ENCODE measurements at places on chromosomes 1 and 21. TPM values are rescaled to one million over a fixed set of nuclear protein-coding genes. Genes with fewer than 3 reads are reported as not detected.

Gene CELA2A
- not detected for total RNA-seq

Gene S100A9
- 7.7 TPM for total RNA-seq

Gene TRIM17
- 0.76 TPM for total RNA-seq

Gene LCE1B
- total RNA-seq: not detected

Gene ZMYND12
- total RNA-seq: 0.58 TPM

Gene HPDL
- total RNA-seq: 0.32 TPM

GRCh38 chr21:33374450-33375096 is 28.6 kb upstream of the IFNGR2 start:
- no peaks in the 10 kb centered on the region for H3K36me3 ChIP-seq
- H3K4me1 ChIP-seq: peaks cover 13% of the 10 kb centered on the region
- no peak for DNase-seq
- H3K4me3 ChIP-seq: no peak overlapping the region
- H3K27ac ChIP-seq: no peak overlapping the region
- no peaks in the 10 kb centered on the region for H3K27me3 ChIP-seq

- no peaks in the 10 kb centered on the region for H3K36me3 ChIP-seq
- no peaks in the 10 kb centered on the region for H3K4me1 ChIP-seq
- H3K27ac ChIP-seq: no peak overlapping the region
- H3K4me3 ChIP-seq: no peak overlapping the region
- DNase-seq: no peak
- no peaks in the 10 kb centered on the region for H3K27me3 ChIP-seq
Observed at GRCh38 chr1:62241371-62242131, 46.9 kb downstream of the L1TD1 start.

DNA sequence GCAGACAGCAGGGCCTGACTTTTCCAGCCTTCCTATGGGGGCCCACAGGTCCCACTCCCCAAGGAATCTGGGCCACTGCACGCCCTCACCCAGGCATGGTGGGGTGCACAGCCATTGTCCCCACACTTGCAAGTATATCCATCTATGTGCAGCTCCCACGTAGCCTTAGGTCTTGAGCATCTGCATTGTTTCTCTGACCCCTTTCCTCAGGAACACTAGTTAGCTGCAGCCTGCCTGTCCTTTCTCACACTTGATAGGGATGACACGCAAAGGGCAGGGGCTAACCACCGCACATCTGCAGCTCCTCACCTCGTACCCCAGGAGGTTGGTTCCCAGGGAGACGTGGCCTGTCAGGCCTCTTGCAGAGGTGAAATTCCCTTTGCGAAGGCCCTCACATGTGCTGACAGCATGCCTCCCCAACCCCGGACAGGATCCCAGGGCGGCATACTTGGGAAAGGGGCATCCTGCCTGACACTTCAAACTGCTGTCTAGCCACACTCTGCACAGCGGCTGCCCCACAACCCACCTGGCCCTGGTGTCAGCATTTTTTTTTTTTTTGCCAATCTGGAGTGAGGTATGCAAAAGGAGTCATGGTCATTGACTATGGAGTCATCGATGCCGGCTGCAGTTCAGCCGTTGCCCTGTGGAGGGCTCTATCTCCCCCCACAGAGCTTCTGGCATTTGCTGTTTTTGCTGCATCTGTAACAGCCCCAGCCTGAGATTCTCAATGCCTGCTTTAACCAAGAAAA is 5.0 kb downstream of the JMJD4 start:
- no peak for DNase-seq
- H3K36me3 ChIP-seq: peaks cover 10% of the 10 kb centered on the region
- H3K27me3 ChIP-seq: no peaks in the 10 kb centered on the region

DNA sequence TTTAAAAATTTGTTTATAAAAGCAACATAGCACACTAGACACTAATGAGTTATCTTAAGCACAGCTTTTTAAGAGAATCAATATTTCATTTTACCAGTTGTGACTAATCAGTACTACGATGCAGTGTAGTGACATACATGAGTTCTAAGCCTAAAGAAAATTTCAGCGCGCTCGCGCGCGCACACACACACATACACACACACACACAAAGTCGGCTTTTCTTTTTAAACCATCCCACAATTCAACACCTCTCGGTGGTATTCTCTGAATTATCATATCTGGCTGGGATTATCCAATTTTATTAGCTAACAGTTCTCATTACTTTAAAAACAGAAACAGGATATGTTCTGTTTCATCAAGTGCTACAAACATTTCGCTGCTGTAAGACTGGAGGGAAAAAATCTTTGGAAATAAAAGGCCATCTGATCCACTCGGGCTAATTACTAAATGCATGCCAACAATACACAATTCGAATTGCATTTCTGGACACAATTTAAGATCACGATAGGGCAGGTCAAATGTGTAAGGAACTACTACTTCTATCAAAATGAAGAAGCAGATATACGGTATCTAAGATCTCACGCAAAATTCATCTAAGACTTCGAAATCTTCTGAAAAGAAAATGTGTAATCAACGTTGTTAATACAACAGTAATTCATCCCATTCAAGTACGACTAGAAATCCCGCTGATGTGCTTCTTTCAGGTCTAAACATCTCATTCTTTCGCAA is 1.2 kb downstream of the TUT4 start:
- peaks cover 41% of the 10 kb centered on the region for H3K4me1 ChIP-seq
- DNase-seq: peak; percentile 38
- no peaks in the 10 kb centered on the region for H3K27me3 ChIP-seq
- H3K4me3 ChIP-seq: peak overlapping the region; percentile 95

DNA sequence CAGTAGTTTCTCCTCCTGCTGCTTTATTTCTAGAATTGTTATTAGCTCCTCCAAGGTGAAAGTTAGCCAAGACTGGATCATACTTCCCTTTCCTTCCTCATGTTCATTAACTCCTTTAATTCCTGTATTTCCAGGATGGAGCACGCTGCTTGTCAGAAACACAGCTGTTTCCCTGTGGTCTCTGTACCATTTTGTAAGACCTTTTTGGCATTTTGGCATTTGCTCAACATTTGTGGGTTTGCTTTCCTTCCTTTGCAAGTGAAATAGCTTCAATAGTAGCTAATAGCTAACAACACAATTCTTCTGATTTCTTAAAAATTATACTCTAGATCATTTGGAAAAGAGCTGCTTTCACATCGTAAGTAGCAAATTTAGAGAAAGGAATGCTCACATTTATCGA is 44.3 kb upstream of the HPDL start:
- no peak for DNase-seq
- no peaks in the 10 kb centered on the region for H3K27me3 ChIP-seq
- no peak overlapping the region for H3K27ac ChIP-seq
- no peaks in the 10 kb centered on the region for H3K4me1 ChIP-seq

DNA sequence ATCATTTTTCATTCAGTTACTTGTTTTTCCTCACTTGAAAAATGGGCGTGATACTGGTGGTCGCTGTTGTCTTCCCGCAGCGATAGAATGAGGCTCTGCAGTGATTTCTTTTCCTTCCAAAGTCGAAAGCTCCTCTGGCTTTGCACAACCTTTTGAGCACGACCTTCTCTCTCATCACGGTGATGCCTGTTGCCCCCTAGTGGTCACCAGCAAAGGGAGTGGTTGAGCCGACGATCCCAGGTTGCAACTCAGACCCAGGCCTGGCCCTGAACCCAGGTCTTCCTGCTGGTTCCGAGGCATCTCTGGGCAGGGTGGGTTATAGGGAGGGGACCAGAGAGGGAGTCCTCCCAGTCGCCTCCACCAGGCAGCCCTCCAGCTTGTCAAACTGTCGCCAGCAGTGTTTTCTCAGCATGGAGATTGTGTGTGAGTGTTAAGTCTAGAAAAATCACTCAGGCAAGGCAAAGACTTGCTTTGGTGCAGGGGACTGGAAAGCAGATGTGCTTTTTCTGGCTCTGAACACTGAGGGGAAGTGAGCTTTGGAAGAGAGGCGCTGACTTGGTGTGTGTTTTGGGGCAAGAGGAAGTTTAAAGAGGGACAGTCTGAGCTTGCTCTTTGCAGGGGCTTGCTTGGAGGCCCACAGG is 285.3 kb downstream of the CAMTA1 start:
- peak; percentile 39 for DNase-seq
- H3K4me1 ChIP-seq: no peaks in the 10 kb centered on the region
- H3K36me3 ChIP-seq: no peaks in the 10 kb centered on the region
- no peaks in the 10 kb centered on the region for H3K27me3 ChIP-seq

DNA sequence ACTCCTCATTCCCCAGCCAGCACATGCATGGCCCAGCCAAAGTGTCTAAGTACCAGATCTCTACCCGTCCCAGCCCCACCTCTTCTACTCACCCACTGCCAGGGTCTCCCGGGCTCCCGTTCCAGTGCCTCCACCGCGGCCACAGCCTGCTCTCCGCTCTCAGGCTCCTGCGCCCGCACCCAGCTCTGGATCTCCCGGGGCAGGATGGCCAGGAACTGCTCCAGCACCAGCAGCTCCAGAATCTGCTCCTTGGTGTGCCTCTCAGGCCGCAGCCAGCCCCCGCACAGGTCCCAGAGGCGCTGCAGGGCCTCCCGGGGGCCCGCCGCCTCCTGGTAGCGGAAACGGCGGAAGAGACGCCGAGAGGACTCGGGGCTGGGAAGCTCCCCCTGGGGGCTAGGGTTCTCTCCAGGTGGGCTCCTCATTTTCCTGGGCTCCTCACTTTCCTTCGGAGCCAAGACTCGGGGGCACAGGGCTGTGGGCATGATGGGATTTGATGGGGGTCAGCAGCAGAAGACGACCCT is 2.5 kb downstream of the ZNF496 start:
- no peak overlapping the region for H3K4me3 ChIP-seq
- DNase-seq: no peak
- peaks cover 16% of the 10 kb centered on the region for H3K4me1 ChIP-seq
- no peaks in the 10 kb centered on the region for H3K36me3 ChIP-seq
- no peak overlapping the region for H3K27ac ChIP-seq

GRCh38 chr1:171835891-171836290 is 5.4 kb upstream of the DNM3 start:
- no peaks in the 10 kb centered on the region for H3K27me3 ChIP-seq
- no peak overlapping the region for H3K4me3 ChIP-seq
- no peak overlapping the region for H3K27ac ChIP-seq
- H3K4me1 ChIP-seq: peaks cover 3% of the 10 kb centered on the region
- no peak for DNase-seq

GRCh38 chr1:39508857-39509305 is 17.4 kb downstream of the BMP8A start:
- H3K4me1 ChIP-seq: peaks cover 11% of the 10 kb centered on the region
- no peak overlapping the region for H3K27ac ChIP-seq
- no peaks in the 10 kb centered on the region for H3K36me3 ChIP-seq
- H3K4me3 ChIP-seq: no peak overlapping the region

GRCh38 chr1:30409476-30410152 is 313.8 kb downstream of the MATN1 start:
- no peaks in the 10 kb centered on the region for H3K4me1 ChIP-seq
- H3K4me3 ChIP-seq: no peak overlapping the region
- no peaks in the 10 kb centered on the region for H3K27me3 ChIP-seq
- no peak for DNase-seq
- no peak overlapping the region for H3K27ac ChIP-seq

DNA sequence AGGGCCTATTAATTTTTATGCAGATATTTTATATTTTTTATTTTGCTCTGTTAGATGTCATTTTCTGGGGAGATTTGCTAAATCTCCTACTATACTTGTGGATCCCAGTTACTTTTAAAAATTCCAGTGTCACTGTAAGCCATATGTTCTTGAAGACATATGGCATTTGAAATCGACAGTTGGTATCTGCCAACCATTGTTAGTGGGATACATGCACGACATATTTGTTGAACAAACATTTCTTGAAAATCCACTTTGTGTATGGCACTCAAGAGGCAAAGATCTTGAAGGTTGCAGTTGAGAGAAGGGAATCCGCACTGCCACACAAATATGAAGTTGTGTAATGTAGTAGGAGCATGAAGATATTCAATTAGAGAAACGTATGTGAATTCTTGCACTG is 287.7 kb downstream of the HHAT start:
- no peak overlapping the region for H3K27ac ChIP-seq
- no peak for DNase-seq
- no peaks in the 10 kb centered on the region for H3K4me1 ChIP-seq
- no peaks in the 10 kb centered on the region for H3K36me3 ChIP-seq
- H3K4me3 ChIP-seq: no peak overlapping the region

- no peak overlapping the region for H3K27ac ChIP-seq
- no peaks in the 10 kb centered on the region for H3K27me3 ChIP-seq
- H3K4me3 ChIP-seq: no peak overlapping the region
- no peaks in the 10 kb centered on the region for H3K4me1 ChIP-seq
- no peaks in the 10 kb centered on the region for H3K36me3 ChIP-seq
Observed at GRCh38 chr1:9143250-9143649, 14.3 kb upstream of the GPR157 start.

DNA sequence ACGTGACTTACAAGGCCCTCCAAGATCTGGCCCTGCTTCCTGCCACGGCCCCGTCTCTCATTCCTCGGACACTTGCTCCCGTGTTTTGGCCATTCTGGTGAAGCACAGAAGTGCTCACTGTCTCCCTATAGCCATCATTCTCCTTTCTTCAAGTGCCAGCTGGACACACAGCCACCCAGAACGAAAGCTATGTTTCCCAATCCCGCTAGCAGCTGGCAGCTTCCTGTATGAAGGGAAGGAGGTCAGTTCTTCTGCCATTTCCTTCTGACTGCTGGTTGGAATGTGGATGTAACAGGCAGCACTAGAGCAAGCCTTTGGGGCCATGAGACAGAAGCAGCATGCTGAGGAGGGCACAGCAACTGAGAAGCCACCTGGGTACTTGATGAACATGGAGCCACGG is 82.8 kb downstream of the TGFBR3 start:
- H3K36me3 ChIP-seq: no peaks in the 10 kb centered on the region
- no peaks in the 10 kb centered on the region for H3K27me3 ChIP-seq
- H3K4me3 ChIP-seq: peak overlapping the region; percentile 61
- H3K27ac ChIP-seq: peak overlapping the region; percentile 98

- no peak overlapping the region for H3K4me3 ChIP-seq
- DNase-seq: no peak
- no peak overlapping the region for H3K27ac ChIP-seq
- no peaks in the 10 kb centered on the region for H3K27me3 ChIP-seq
- H3K36me3 ChIP-seq: no peaks in the 10 kb centered on the region
Observed at GRCh38 chr1:78913950-78914349, 92.6 kb downstream of the ADGRL4 start.

DNA sequence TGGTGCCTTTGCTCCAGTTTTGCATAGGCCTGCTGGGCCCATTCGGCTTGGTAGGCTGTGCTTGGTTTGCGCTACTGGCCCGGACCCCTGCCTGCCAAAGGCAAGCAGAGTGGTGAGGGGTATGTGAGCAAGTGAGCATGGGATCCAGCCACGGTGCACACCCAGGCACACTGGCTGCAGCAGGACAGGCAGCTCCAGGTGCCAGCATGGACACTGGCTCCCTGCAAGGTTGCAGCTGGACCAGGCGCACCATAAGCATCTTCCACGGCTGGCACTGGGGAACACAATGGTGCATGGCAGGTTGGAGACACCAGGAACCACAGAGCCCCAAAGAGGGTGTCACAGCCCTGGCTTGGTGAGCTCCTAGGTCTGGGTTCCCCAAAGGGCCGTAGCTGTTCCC is 693.5 kb upstream of the PTBP2 start:
- H3K4me3 ChIP-seq: no peak overlapping the region
- H3K27me3 ChIP-seq: no peaks in the 10 kb centered on the region
- no peaks in the 10 kb centered on the region for H3K4me1 ChIP-seq

GRCh38 chr1:247064304-247064703 is 14.3 kb downstream of the ZNF670 start:
- H3K36me3 ChIP-seq: no peaks in the 10 kb centered on the region
- H3K4me1 ChIP-seq: no peaks in the 10 kb centered on the region
- H3K27ac ChIP-seq: no peak overlapping the region
- H3K4me3 ChIP-seq: no peak overlapping the region

All from CD4-positive, alpha-beta memory T cell (primary cell).